ENCODE measurements at places on chromosomes 13 and 19.

GRCh38 chr19:52020506-52020905 lies 7.7 kb downstream of the ZNF614 start:
- no peak for DNase-seq

- no peak for DNase-seq
These were observed 7.9 kb upstream of the F10 start for GRCh38 chr13:113114511-113115362.

- no peak for DNase-seq
These were observed 3.5 kb upstream of the SIGLEC7 start for GRCh38 chr19:51138549-51138979.

DNA sequence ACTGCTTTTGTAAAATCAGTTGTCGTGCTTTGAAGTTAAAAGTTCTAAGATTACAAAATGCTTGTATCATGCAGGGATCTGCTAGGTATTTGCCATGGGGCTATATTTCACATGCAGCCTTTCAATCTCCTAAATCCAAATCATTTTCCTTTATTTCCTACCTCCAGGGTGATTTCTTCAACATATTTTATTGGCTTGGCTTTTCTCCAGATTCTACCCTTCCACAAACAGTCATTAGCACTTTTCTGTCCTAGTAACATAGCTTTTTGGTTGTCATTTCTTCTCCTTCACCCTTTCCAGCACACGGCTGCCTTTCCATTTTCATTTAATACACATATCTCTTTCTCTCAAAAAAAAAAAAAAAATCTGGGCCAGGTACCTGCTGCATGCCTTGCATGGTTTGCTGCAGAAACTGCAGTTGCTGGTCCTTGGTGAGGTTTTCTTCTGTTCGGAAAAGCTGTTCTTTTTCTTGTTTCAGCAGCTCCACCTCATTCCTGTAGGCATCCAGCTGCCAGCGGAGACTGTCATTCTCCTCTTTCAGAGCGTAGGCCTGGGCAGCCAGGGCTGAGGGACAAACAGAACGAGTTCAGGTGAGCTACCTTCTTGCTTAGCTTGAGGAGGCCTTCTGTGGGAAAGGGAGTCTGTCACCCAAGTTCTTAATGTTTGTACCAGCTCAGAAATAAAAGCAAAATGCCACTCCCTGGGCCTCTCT lies 274.7 kb downstream of the DNAJC15 start:
- no peak for DNase-seq

GRCh38 chr13:93727211-93728141 lies 500.9 kb downstream of the GPC6 start:
- peak; percentile 62 for DNase-seq

Data from fibroblast of skin of left biceps (primary cell).